Ovary (tissue), 10 donors: ENCODE measurements at places on chromosomes 12 and 14. TPM values are rescaled to one million over a fixed set of nuclear protein-coding genes. Genes with fewer than 3 reads are reported as not detected.

DNA sequence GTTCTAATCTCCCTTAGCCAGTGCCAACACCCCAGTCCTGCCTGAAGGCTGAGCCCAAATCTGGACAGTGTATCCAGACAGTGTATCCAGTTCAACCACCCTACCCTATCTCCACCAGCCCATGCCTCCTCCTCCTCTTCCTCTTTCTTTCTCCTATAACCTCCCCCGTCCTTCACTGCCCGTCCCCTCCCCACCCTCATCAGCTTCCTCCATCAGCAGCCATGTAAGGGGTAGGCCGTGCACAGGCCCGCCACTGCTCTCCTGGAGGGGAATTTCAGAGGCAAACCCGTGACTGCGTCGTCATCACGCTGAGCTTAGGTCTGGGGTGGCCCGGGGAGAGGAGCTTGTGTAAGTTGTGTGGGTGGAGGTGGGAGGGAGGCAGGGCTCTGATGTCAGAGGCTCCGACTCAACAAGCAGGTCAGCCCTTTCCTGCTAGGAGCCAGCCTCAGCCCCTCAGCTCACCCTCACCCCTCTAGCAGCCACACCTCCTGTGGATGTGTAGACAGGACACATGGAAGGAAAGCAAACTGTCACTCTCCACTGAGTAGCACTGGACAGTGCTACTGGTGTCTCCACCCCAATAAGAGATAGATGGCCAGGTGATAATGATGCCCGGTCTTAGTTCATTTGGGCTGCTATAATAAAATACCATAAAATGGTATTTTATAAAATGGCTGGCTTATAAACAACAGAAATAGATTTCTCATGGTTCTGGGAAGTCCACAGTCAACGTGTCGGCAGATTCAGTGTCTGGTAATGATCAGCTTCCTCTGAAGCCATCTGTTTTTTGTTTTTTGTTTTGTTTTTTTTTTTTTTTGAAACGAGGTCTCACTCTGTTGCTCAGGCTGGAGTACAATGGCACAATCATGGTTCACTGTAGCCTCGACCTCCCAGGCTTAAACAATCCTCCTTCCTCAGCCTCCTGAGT lies 50.5 kb downstream of the IRF2BPL start:
- H3K4me3 ChIP-seq = no peak overlapping the region
- peaks cover 3% of the 10 kb centered on the region for H3K4me1 ChIP-seq
- H3K27me3 ChIP-seq = no peaks in the 10 kb centered on the region
- H3K36me3 ChIP-seq = no peaks in the 10 kb centered on the region

DNA sequence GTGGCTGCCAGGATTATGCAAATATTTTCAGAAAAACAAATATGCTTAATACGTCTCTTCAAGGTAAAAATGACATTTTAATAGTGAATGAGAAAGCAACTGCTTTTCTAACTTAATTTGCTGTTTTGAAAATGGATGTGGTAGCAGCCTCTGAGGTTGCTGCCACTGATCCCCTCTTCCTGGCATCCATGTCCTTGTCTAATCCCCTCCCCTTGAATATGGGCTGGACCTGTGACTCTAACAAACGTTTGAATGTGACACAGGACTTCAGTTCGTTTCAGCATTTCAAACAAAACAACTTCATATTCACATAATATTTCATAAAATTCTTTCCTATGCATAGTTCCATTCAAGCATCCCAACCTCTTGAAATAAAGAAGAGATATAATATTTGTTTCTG lies 64.2 kb upstream of the SLC38A2 start:
- no peak for DNase-seq
- H3K4me1 ChIP-seq = peaks cover 1% of the 10 kb centered on the region
- H3K4me3 ChIP-seq = no peak overlapping the region
- no peaks in the 10 kb centered on the region for H3K27me3 ChIP-seq
- H3K36me3 ChIP-seq = no peaks in the 10 kb centered on the region

DNA sequence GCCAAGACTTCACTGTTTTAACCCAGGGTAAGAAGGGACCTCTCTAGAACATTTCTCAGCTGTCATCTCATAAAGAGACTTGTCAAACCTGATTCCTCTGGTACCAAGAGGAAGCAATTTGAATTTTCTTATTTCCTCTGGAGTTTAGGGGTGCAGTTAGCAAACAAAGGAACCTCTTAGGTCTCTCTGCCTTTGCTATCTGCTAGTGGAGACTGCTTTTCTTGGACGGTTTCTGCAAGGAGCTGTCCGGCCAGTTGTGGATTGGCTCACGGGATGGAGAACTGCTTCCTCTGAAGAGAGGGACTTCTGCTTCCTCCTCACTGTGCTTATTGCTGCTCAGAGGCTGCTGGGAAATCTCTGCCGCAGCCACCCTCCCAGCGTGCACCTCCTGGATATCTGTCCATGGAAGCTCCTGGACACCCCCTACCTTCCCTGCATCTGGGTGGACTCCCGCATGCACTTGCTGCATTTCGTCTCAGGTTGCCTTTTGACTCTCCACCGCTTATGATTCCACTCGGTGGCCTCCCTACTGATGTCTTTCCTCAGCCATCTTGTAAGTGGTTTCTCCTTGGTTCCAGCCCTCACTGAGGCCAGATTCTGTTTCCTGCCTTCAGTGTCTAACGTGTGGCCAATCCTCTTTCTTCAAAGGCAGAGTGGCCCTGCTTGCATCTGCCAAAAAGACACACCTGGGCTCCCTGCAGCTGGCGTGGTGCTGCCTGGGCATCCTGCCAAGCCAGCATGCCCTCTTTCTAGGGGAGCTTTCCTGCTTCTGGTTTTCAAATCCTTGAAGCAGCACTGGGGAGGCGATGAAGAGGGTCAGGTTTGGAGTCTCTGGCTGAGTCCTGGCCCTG lies 187.3 kb downstream of the CHST11 start:
- DNase-seq = no peak
- no peak overlapping the region for H3K4me3 ChIP-seq
- H3K27me3 ChIP-seq = no peaks in the 10 kb centered on the region
- no peak overlapping the region for H3K27ac ChIP-seq
- H3K4me1 ChIP-seq = no peaks in the 10 kb centered on the region
- H3K36me3 ChIP-seq = no peaks in the 10 kb centered on the region

GRCh38 chr12:108856428-108857157 lies 790 bp downstream of the SSH1 start:
- peaks cover 6% of the 10 kb centered on the region for H3K4me1 ChIP-seq
- peak overlapping the region; percentile 70 for H3K27ac ChIP-seq
- no peaks in the 10 kb centered on the region for H3K36me3 ChIP-seq
- peak; percentile 63 for DNase-seq

DNA sequence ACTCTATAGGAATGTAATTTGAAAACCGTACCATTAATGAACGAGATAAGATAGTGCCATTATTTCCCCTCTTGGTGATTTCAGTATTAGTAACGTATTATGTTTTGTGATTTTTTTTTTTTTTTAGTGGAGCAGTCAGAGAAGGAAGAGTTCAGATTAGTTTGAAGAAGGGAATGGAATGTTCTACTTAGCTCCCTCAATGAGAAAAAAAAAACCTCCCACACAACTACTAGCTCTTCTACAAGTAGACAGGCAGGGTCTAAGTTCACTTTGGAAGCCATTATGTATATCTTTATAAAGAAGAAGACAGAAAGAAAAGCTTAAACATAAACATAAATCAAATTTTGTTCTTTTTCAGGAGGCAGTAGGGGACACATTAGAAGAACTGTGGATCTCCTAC lies 27.3 kb downstream of the PNMA1 start:
- H3K27me3 ChIP-seq = no peaks in the 10 kb centered on the region
- no peak overlapping the region for H3K27ac ChIP-seq
- no peaks in the 10 kb centered on the region for H3K36me3 ChIP-seq
- H3K4me3 ChIP-seq = no peak overlapping the region
- no peaks in the 10 kb centered on the region for H3K4me1 ChIP-seq

- H3K27ac ChIP-seq = no peak overlapping the region
- H3K4me1 ChIP-seq = no peaks in the 10 kb centered on the region
- H3K4me3 ChIP-seq = no peak overlapping the region
- no peaks in the 10 kb centered on the region for H3K36me3 ChIP-seq
- no peaks in the 10 kb centered on the region for H3K27me3 ChIP-seq
- no peak for DNase-seq
Observed at GRCh38 chr14:38549564-38549963, 293.7 kb upstream of the CLEC14A start.

- H3K36me3 ChIP-seq = no peaks in the 10 kb centered on the region
- H3K4me1 ChIP-seq = peaks cover 2% of the 10 kb centered on the region
- no peaks in the 10 kb centered on the region for H3K27me3 ChIP-seq
- DNase-seq = no peak
- no peak overlapping the region for H3K27ac ChIP-seq
Observed at GRCh38 chr14:55071870-55072640, 20.6 kb downstream of the MAPK1IP1L start.

GRCh38 chr14:87148655-87149054 lies 844.3 kb downstream of the GALC start:
- H3K4me3 ChIP-seq = no peak overlapping the region
- no peak overlapping the region for H3K27ac ChIP-seq
- no peak for DNase-seq
- H3K36me3 ChIP-seq = no peaks in the 10 kb centered on the region
- no peaks in the 10 kb centered on the region for H3K27me3 ChIP-seq
- H3K4me1 ChIP-seq = no peaks in the 10 kb centered on the region

DNA sequence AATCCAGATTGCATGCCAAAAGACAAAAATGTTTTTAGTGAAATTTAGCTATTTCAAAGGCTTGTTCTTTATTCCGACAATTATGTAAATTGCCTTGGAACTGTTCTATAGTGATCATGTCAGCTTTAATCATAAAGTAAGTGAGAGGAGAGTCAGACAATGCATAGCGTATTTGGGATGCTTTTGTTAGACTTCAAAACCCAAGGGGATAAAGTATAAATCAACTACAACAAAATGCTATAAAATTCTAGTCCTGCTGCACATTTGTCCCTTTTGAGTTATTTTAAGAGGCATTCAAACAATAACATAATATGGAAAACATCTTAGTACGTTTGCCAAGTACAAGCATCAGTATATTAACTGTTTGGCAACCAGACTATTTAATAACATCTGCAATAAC lies 11.3 kb downstream of the RTRAF start:
- H3K27ac ChIP-seq = no peak overlapping the region
- no peaks in the 10 kb centered on the region for H3K36me3 ChIP-seq
- H3K4me3 ChIP-seq = no peak overlapping the region
- H3K4me1 ChIP-seq = no peaks in the 10 kb centered on the region

- DNase-seq = no peak
- no peaks in the 10 kb centered on the region for H3K27me3 ChIP-seq
- no peak overlapping the region for H3K4me3 ChIP-seq
Observed at GRCh38 chr12:59787610-59788009, 191.8 kb downstream of the SLC16A7 start.

DNA sequence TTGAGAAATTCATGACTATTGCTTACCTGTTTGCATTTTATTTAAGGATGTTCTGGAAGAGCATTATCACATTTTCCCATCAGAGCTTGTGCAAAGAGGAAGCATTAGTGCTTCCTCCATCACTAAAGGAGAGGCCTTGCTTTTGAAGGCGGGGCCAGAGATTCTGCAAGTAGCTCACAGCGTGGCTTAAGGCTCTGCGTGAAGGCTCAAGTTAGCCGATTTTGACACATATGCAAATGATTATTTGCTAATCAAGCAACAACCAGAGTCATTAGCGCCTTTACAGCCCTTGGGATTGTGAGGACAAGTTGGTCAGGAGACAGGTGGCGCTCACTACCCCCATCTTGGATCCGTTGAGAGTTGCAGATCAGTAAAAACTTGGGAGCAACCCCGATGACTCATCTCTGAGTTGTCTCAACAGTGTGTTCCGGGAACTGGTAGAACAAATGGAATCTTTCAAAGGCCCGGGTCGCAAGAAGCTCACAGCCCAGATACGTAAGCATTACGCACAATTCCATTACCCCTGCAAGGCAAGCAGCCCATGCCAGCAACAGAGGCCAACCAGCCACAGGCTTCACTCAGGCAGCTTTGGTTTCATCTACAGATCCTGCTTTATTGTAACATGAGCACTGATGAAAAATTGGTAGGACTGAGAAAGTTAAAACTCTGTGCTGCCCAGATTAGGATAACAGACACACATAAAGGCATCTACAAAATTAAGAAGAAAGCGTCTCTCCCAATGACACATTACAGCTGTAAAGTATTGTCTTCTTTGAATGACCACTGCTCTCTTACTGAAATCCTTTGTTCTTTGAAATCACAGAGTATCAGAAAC lies 34.9 kb upstream of the SPTSSA start:
- peak; percentile 90 for DNase-seq
- no peaks in the 10 kb centered on the region for H3K36me3 ChIP-seq
- H3K27ac ChIP-seq = peak overlapping the region; percentile 79
- no peak overlapping the region for H3K4me3 ChIP-seq

DNA sequence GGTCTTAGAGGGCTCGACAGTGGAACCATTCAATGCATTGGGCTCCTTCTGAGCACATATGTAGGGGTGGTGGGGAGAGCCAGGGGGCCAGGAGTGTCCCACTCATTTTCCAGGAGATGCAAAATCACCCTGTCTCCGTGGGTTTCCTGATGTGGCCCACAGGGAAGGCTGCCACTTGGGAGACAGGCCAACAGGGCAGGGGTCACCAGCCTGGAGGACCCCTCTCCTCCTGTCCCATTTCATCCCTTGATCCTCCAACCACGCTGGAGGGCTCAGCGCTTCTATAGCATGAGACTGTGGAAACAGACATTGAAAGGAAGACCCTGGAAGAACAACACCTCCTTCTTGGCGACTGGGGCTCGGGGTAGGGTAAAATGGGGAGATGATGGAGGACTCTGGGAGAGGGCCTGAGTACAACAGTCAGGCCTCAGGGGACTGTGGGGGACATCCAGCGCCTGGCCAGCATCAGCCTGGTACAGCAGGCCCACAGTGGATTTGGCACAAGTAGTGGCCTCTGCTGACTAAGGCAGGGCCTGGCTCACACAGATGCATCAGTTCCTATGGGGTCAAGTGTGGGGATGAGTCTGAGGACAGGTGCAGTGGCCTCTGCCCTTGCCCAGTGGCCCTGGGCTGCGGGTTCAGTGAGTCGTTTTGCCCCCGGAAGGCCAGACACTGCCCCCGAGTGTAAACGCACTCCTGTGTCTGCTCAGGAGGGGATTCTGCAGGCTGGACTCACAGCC lies 68.0 kb downstream of the PRIMA1 start:
- H3K27me3 ChIP-seq = no peaks in the 10 kb centered on the region
- no peak overlapping the region for H3K4me3 ChIP-seq
- no peak overlapping the region for H3K27ac ChIP-seq
- no peaks in the 10 kb centered on the region for H3K4me1 ChIP-seq
- DNase-seq = no peak
- H3K36me3 ChIP-seq = no peaks in the 10 kb centered on the region

- no peak overlapping the region for H3K4me3 ChIP-seq
- no peaks in the 10 kb centered on the region for H3K27me3 ChIP-seq
- H3K4me1 ChIP-seq = no peaks in the 10 kb centered on the region
- no peak overlapping the region for H3K27ac ChIP-seq
- DNase-seq = no peak
Observed at GRCh38 chr14:91377700-91378652, 39.6 kb downstream of the CCDC88C start.

- no peak for DNase-seq
- no peaks in the 10 kb centered on the region for H3K27me3 ChIP-seq
- H3K27ac ChIP-seq = no peak overlapping the region
- no peaks in the 10 kb centered on the region for H3K36me3 ChIP-seq
- H3K4me1 ChIP-seq = peaks cover 1% of the 10 kb centered on the region
- no peak overlapping the region for H3K4me3 ChIP-seq
Observed at GRCh38 chr14:51308866-51309265, 68.8 kb downstream of the TMX1 start.

TAS2R43 gene
- 0.57 TPM for total RNA-seq

SOX5 gene
- 12.6 TPM for total RNA-seq

DIABLO gene
- 36.5 TPM for total RNA-seq

GUCY2C gene
- not detected for total RNA-seq

WNT5B gene
- 3.1 TPM for total RNA-seq

FGF6 gene
- not detected for total RNA-seq

KRT2 gene
- total RNA-seq = not detected

GTF2A1 gene
- 27.8 TPM for total RNA-seq
